ENCODE measurements at places on chromosomes 3 and 15. TPM values are rescaled to one million over a fixed set of nuclear protein-coding genes. Genes with fewer than 3 reads are reported as not detected.

PCSK6 gene
- total RNA-seq: 0.09 TPM

HACD2 gene
- total RNA-seq: 6.4 TPM

LPP gene
- total RNA-seq: 33.4 TPM

MESP2 gene
- total RNA-seq: 1.9 TPM

TRAT1 gene
- total RNA-seq: not detected

GABPB1 gene
- 39.9 TPM for total RNA-seq

FOXL2NB gene
- total RNA-seq: not detected

UPK1B gene
- under 0.01 TPM for total RNA-seq

SLC2A2 gene
- total RNA-seq: not detected

COX17 gene
- total RNA-seq: 17.4 TPM

APOD gene
- total RNA-seq: 1.2 TPM

PIF1 gene
- total RNA-seq: 4.3 TPM

BCHE gene
- 10.4 TPM for total RNA-seq

ATP13A3 gene
- total RNA-seq: 242 TPM

INSYN1 gene
- total RNA-seq: 2.5 TPM

RLBP1 gene
- total RNA-seq: not detected

GOLGA6L10 gene
- total RNA-seq: 1.1 TPM

OSTN gene
- not detected for total RNA-seq

CACNA2D2 gene
- 0.16 TPM for total RNA-seq

XYLB gene
- total RNA-seq: 3.6 TPM

KBTBD12 gene
- not detected for total RNA-seq

PLEKHO2 gene
- total RNA-seq: 44.4 TPM

DZIP1L gene
- 22.2 TPM for total RNA-seq

MCTP2 gene
- 4.1 TPM for total RNA-seq

CDHR4 gene
- total RNA-seq: 0.43 TPM

MUSTN1 gene
- total RNA-seq: not detected

SGO1 gene
- 0.17 TPM for total RNA-seq

CLDN18 gene
- not detected for total RNA-seq

PTPRG gene
- total RNA-seq: 32.6 TPM

SI gene
- not detected for total RNA-seq

STXBP5L gene
- not detected for total RNA-seq

EFCC1 gene
- total RNA-seq: under 0.01 TPM

PLA2G4E gene
- not detected for total RNA-seq

LSMEM2 gene
- not detected for total RNA-seq

GPR156 gene
- 0.32 TPM for total RNA-seq

GOLGA6L7 gene
- total RNA-seq: not detected

PP2D1 gene
- total RNA-seq: not detected

SKIC8 gene
- 68.8 TPM for total RNA-seq

TGM5 gene
- total RNA-seq: not detected

LYZL4 gene
- total RNA-seq: not detected

SLC28A1 gene
- total RNA-seq: not detected

P2RY14 gene
- not detected for total RNA-seq

SPCS1 gene
- total RNA-seq: 33.9 TPM

ATP8B4 gene
- total RNA-seq: 29.4 TPM

CCNB2 gene
- 4.6 TPM for total RNA-seq

ZNF385D gene
- 1.5 TPM for total RNA-seq

GOLGA8H gene
- 0.16 TPM for total RNA-seq

GJD2 gene
- not detected for total RNA-seq

EOMES gene
- not detected for total RNA-seq

IQCF5 gene
- total RNA-seq: not detected

SLC12A1 gene
- not detected for total RNA-seq

ACKR4 gene
- total RNA-seq: 4.7 TPM

CTXND1 gene
- not detected for total RNA-seq

CADM2 gene
- 1.6 TPM for total RNA-seq

All from bronchial smooth muscle cell (primary cell).